ENCODE measurements at places on chromosomes 5 and 9.

DNA sequence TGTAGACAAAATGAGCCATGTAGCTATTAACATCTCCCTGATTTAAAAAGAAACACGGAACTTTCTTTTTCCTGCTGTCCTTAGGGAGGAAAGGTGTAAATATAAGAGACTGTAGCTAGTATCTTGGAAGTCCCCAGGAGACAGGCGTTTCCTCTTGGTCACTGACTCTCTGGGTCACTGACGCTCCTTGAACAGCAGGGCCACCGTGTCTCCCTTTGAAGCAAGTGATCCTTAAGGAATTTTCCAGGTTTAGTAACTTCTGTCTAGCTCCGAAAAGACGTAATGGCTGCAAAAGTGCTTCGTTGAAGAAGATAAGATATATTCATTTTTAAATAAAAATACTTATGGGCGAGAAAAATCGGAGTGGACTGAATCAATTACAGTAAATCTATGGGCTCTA, 745 bp upstream of the CLTA start:
- no peak for DNase-seq

DNA sequence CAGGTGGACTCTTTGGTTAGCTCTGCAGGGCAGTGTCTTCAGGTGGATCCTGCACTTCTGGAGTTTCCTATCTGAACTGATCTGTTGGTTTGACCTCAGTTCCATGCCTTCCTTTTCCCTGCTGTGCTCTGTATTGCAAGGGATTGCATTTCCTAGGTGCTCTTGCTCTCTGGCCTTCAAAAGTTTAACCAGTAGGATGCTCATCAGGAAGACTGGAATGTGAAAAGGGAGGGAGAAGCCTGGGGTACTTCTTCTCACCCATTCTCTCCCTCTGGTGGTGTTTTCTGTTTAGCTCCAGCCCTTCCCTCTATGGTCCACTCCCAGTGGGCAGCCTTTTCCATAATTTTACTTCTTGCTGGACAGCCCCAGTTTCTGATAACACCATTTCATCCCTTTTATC, 78.5 kb downstream of the ZNF618 start:
- DNase-seq, result no peak

GRCh38 chr9:5633243-5633642, 4.3 kb downstream of the RIC1 start:
- no peak for DNase-seq

GRCh38 chr9:126367616-126368015, 41.0 kb downstream of the MVB12B start:
- DNase-seq, result no peak

- DNase-seq, result no peak
Measured at GRCh38 chr9:9122230-9122875, 1322.8 kb upstream of the DMAC1 start.

DNA sequence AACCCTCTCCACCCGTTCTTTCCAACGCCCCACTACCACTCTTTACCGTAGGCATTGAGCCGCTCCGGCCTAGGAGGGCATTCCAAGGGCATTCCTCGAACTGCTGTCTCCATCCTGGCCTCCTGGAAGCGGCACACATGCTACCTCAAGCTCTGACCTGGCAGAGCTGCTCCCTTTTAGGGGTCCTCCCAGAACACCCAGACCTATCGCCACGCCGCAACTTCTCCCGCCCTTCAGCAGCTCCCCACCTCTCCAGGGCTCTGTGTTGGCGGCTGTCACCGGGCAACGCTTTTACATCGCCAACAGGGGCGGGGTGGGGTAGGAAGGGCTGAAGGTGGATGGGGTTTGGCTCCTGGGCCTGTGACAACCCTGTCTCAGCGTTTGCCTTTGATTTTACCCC, 4.6 kb upstream of the MYORG start:
- DNase-seq, result peak; percentile 25

DNA sequence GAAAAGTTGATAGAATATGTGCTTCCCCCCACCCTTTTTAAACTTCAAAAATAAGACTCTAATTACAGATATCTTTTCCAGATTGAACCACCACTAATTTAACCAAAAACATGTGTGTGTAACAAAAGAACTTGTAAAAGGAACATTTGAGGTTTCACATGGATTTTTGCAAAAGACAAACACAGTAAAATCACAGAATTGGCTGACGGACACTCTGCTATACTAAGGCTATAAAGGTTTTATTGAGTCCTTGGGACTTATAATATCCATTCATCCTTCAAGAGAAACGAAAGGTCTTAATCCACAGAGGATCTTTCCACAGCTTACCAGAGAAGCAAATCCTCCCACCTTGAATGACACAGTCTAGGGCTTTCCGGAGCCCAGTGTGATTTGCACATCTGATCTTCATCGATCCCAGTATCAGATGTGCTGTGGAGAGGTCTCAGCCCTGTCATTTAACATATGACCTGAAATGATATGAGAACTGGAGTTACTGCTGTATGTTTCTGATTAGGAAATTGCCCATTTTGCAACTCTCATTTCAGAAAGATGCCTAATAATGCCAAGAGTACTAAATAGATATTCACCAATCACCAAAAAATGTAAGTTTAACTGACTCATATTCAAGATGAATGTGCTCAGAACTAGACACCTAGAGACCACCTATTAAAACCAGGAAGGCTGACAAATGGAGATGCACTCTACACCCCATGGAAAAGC, 256.5 kb upstream of the FBXL7 start:
- no peak for DNase-seq

- no peak for DNase-seq
Measured at GRCh38 chr5:158642879-158643278, 456.8 kb downstream of the EBF1 start.

GRCh38 chr5:36875051-36875789, 1.3 kb upstream of the NIPBL start:
- DNase-seq, result peak; percentile 46

DNA sequence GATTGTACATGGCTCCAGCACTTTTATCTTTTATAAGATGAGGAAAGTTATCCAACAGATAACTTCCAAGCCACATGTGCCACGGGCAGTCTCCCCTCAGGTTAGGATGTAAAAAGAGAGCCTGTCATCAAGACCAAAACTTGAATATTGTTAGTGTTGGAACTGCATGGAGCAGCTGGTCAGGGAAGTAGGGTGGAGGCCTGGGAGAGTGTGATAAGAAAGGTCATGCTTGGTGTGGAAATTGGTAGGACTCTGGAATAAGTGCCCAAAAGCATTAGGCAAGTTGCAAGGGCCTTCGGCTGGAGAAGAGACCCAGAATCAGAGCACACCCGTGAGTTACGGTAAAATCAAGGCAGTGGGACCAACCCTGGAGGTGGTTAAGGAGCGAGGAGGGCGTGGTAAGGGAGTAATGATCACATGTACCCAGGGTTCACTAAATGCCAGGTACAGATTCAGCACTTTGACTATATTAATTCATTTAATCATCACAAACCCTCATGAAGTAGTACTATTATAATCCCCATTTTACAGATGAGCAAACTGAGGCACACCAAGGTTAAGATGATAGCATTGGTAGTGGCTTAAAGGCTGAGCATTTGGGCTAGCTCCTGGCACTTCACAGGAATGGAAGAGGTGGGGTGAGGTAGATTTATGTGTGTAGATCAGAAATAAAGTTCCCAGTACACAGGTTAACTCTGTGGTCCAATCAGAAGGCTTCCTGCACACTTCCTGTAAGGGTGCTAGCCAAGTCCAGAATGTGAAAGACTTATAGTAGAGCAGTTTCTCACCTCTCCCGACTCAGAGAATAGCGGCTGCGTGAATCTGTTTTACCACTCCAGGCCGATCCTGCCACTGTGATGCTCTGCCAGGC, 96.5 kb upstream of the ZNF608 start:
- DNase-seq, result no peak

GRCh38 chr5:55568654-55569512, 34.1 kb upstream of the PLPP1 start:
- DNase-seq, result no peak

DNA sequence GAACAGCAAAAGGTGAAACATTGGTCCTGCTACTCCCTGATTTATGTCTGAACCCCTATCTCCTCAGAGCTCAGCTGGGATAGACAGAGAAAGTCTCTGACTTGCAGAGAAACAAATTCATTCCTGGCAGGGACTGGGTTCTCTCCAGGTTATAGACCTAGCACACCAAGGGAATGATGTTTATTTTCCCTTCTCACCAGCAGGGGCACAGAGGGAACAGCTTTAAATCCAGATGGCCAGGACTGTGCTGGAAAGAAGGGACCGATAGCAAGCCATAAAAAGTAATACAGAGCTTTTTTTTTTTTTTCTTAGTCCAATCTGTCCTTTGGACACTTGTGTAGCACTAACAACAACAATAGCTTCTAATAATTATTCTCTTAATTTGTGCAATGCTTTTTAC, 141.1 kb upstream of the C9orf72 start:
- DNase-seq, result no peak
